ENCODE measurements at places on chromosomes 6 and 20. TPM values are rescaled to one million over a fixed set of nuclear protein-coding genes. Genes with fewer than 3 reads are reported as not detected.

The NMBR gene
- total RNA-seq: not detected

The CDSN gene
- total RNA-seq: not detected

The PSORS1C1 gene
- total RNA-seq: 0.02 TPM

The PNPLA1 gene
- total RNA-seq: not detected

The CASS4 gene
- total RNA-seq: 0.49 TPM

The PLCB4 gene
- total RNA-seq: not detected

The SDC4 gene
- 65.1 TPM for total RNA-seq

The EYS gene
- total RNA-seq: not detected

The ATP6V1G2 gene
- not detected for total RNA-seq
